ENCODE measurements at places on chromosomes 5 and 9.
A peak's percentile ranks its signal among the peaks of the same experiment; 100 is the strongest.

DNA sequence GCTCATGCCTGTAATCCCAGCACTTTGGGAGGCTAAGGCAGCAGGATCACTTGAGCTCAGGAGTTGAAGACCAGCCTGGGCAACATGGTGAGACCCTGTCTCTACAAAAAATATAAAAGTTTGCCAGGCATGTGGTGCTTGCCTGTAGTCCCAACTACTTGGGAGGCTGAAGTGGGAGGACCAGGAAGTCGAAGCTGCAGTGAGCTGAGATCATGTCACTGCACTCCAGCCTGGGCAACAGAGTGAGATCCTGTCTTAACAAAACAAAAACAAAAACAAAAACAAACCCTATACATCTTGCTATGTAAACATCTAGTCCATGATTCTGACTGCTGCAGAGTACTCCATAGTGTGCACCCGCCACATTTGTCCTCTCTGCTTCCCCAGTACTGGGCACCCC is 19.8 kb upstream of the PPP2CA start:
- peak; percentile 17 for DNase-seq

DNA sequence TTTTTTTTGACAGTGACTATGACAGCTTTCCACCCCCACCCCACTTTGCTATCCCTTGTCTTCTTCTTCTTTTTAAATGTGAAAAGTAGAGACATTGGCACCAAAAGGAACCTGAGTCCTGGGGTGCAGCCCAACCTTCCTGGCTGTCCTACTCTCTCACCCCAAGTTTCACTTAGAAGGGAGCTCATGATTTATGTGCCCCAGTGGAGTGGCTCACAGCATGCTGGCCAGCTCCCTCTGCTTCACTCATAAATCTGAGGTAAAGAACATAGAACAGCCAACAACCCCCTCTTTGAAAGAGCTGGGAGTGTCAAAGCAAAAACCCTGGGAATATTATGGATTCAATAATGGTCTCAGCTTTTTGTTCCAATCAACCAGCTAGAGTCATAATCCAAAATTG is 196.3 kb upstream of the DAPK1 start:
- no peak for DNase-seq

- DNase-seq = no peak
These were observed 17.6 kb upstream of the ERCC6L2 start for GRCh38 chr9:95857896-95858295.

DNA sequence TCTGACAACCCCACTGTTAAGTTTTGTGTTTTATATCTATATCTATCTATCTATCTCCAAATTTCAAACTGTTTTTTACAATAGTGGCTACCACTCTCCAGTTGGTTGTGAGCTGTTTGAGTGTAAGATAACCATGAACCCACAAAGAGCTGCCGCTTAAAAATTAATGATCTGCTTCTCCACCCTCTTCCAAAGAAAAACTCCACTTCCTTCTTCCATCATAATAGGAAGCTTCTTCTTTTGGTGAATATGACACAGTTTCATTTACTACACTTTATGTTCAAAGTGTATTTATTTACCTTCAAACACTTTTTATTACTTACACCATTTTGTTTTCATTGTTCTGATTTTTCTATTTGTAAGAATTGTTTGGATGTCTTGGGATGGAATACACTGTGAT is 37.9 kb downstream of the SPZ1 start:
- DNase-seq = no peak

- DNase-seq = no peak
These were observed 45.4 kb upstream of the LIFR start for GRCh38 chr5:38601863-38602298.

- no peak for DNase-seq
These were observed 125.1 kb upstream of the COL5A1 start for GRCh38 chr9:134516464-134516863.

DNA sequence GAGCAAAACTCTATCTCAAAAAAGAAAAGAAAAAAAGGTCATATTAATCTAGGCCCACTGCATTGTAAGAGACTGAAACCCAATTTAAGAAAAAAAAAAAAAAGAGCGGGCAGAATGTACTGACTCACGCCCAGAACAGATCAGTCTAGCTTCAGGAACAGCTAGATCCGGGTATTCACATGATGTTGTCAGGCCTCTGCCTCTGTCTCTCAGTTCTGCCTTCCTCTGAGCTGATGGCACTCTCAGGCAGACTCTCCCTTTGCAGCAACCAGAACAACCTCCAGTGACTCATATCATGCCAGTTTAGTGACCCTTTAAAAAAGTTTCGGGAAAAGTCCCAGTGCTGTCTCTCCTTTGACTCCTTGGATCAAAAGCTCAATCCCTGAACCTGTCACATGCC is 53.0 kb downstream of the NEURL1B start:
- no peak for DNase-seq

DNA sequence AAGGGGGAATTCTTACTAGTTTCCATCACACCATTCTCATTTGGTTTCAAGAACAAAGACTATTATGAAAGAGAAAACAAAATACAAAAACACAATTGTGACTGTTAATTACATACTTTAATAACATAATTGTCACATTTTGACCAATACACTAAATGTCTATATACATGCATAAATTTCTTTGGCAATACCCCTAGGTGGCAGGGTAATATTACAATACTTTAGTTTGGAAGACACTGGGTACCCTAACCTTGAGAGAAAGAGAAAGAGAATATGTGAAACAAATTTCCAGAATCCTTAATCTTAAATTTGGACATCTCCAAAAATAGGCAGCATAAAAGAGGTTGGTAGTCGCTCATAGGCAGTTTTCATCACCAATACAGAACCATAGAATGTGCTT is 619.6 kb upstream of the ADAMTS16 start:
- no peak for DNase-seq

DNA sequence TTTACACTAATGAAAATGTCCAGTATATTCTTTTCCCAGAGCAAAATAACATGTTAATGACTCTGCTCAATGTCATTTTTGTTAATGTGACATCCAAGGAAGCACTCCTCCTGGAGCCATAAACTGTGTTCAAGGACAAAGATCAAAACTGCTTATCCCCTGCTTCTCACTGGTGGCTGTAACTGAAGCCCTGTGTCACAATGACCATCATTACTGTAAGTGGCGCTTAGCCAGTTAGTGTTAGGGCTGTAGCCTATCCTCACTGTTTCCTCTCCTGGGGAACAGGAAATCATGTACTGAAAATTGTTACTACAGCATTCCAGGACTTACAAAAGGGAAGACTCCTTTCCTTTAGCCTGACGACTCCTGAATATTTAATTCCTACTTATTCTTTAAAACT is 71.7 kb upstream of the COX7C start:
- DNase-seq = no peak

- no peak for DNase-seq
These were observed 21.2 kb upstream of the ROPN1L start for GRCh38 chr5:10420468-10420867.

DNA sequence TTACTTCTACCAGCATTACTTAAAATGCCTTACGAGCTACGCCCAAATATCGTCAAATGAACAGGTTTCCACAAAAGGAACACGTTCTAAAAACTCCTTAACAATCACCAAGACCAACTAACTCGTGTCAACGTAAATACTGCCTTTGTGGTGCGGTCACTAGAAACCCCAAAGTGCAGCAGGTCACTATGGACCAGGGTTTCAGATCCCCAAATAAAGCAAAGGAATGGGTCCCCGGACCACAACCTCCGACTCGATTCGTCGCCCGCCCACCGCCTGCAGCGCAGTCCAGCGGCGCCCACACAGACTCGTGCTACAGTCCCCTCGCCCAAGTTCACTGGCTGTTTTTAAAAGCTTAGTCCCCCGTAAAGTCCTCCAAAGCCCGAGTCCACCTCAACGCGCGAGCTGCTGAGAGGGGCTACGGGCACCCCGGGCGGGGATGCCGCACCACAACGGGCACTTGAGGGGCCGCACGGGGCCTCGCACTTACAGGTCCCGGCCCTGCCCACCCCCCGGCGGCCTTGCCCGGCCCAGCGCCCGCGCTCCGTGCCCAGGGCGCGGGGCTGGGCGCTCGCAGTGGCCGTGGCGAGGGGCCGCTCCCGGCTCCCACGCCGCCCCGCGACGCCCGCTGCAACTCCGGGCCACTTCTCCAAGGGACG is 1.1 kb downstream of the NFIB start:
- no peak for DNase-seq

- no peak for DNase-seq
These were observed 205.5 kb upstream of the CDKN2B start for GRCh38 chr9:22214497-22215031.

DNA sequence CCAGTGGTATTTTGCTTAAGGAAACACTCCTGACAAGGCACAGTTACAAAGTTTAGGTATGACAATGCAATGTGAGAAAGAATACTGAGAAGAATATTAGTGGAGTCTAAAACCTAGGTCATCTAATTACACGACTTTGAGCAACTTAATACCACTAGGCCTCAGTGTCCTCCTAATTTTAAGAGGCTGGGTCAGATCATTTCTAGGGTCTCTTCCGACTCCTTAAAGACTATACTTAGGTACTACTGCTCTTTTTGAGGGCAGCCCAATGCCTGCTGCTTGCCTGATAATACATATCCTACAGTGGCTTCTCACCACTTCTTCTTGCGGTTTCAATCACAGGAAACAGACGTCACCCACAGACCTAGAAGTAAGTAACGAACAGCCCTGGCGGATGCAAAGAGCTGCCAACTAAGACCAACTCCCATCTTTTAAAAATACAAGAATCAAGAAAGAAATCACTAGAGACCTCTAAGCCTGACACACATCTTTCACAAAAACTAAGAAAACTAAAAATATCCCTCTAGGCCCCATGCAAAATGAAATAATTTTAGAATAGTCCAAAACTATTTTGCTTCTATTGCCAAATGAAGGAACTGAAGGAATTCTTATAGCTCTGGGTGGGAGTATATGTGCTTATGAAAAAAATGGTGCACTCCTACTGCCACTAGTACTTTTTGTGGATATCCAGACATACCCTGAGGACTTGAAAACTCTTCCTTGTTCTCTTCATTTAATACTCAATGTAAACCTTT is 13.1 kb downstream of the DIAPH1 start:
- no peak for DNase-seq

DNA sequence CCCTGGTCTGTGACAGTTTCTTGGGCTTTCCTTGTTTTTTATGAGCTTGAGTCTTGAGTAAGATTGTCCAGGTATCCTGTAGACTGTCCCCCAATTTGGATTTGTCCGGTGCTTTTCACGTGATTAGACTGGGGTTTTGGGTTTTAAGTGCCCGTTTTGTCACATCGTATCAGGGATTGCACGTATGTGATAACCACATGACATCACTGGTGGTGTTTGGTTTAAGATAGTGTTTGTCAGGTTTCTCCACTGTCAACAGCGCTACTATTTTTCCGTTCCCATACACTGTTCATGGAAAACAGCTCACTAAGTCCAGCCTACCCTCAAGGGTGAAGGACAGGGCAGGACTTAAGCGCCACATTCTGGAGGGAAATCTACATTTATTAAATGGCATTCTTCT is 39.7 kb downstream of the LMNB1 start:
- no peak for DNase-seq

DNA sequence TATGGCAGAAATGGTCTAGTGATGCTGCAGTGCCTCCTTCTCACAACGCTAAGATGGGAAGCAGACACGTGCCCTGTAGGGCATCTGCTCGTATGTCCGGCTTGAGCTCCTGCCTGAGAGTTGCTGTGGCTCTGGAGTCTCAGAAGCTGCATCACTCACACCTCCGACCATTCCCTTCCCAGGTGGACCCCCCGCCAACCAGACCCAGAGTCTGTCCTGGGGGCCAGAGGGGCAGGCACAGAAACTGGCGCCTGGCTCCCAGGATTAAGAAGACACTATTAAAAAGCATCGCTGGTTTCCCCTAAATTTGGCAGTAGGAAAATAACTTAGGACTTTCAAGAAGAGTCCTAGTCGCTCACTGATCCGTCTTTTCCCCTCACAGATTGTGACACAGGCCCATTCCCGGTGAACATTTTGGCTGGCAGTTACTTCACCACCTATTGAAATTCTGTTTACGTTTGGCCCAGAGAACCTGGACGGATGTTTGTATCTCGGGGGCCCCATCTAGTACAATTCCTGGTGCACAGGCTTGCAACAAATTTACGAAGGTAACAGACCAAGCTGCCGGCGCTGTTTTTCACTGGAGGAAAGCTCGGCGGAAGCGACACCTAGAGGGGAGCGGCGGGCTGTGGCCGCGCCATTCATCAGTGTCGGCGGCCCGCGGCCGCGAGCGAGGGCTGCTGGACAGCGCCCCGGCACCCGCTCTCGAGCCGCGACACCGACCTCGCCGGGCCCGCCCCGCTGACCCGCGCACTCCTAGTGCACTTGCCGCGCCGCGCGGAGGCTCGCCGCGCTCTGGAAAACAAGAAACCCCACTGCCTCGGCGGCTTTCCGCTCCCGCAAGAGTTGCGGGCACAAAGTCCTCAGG is 1.6 kb downstream of the FSTL4 start:
- peak; percentile 89 for DNase-seq

DNA sequence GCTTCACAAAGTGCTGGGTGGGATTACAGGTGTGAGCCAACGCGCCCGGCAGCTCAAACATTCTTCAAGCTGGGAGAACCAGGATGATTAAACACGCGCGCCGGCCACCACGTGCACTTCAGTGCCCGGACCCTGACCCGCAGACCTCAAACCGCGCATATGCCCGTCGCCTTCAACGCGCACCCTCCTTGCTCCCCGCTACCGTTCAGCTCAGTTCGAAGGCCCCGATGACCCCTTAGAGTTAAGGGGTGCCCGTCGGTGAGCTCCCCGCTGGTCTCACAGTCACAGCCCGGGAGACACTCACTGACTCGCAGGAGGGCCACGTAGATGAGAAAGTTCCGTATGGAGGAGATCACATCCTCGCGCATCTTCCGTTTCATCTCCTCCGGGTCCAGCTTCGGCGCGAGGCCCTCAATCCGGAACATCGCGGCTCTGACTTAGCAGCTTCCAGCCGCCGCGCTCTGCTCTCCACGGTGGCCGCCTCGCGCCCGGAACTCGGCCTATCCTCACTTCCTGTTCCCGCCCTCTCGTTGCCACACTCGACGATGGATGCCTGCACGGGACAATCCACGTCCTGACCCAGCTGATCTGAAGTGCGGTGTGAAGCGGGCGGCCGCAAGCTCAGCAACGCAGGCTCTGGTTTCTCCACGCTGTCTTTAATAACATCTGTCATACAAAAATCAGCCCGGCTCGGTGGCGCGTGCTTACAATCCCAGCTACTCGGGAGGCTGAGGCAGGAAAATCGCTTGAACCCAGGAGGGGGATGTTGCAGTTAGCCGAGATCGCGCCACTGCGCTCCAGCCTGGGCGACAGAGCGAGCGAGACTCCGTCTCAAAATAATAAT is at the start of gene TOMM5:
Gene TOMM5 (minus strand): TSS at position 490 of the 844 bp plus-strand sequence. CDS start 65 bp downstream, at position 425.
- DNase-seq = peak; percentile 97

DNA sequence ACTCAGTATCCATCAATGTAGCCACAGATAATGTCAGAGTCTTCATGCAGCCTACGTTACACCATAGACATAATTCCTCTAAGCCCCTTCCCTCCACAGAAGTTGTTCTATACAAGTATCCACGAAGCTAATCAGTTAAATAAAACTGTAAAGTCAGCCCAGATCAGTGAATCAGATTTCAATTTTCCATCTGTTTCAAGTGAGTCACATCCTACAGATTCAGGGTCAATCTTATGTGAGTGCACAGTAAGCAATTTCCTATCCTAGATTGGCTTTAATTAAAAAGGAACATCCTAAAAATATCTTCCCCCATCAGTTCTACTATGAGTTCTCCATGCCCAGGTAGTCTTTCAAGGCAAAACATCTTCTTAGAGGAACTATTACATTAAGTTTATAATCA is 402.5 kb downstream of the EFNA5 start:
- no peak for DNase-seq
